ENCODE measurements at places on chromosomes 5 and 9.

DNA sequence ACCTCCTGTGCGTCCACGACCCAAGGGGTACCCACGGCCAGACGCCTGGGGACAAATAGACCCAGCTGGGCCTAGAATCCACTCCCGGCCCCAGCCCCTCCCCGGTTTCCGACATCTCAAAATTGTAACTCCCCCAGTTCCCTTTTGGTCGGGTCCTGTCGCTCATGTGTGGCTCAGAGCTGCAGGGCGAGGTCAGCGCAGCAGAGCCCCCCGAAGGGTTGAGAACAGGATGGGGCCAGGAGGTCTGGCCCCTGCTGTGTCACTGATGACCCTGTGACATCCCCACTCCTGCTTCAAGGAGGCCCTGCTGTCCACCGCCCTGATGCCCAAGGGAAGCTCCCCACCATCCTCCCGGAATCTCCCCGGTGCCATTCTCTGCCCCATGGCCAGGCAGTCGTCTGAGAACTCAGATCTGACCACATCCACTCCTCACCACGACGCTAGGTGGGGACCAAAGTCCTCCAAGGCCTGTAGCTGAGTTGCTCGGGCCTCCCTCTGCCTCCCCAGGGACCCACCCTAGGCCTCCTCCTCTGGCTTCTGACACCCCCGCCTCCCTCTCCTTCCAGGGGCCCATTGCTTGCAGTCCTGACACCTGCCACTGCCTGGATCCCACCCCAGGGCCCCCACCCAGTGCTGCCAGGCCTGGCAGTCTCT lies 3.9 kb downstream of the SLC9A3 start:
- no peak for DNase-seq

- DNase-seq: peak; percentile 3
Measured at GRCh38 chr9:112705768-112706427, 12.0 kb downstream of the INIP start.

GRCh38 chr5:17398866-17399835 lies 98.9 kb upstream of the TAF11L2 start:
- no peak for DNase-seq

DNA sequence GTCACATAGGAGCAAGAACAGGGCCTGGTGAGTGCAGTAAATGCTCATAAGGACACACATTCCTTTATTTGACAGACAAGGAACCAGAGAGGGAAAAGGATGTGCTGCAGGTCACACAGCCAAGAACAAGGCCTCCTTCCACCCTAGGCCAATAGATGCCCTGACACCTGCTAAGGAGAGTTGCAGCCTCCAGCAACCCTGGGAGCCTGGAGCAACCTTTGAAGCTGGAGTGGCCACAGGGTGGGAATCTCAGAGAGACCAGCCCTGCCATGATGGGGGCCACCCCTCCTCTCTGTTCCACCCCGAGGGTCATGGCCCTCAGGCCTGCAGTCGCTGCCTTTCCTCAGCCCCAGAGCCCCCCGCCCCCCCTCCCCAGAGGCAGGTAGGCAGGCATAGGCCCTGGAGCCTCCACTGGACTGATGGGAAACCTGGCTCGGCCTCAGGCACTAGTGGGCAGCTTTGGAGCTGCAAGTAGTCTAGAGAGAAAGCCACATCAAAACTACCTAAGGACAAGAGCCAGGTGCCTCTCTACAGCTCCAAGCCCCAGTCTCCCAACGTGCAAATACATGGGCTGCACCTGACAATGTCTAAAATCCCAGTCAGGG lies 116.1 kb upstream of the SPOCK1 start:
- no peak for DNase-seq

DNA sequence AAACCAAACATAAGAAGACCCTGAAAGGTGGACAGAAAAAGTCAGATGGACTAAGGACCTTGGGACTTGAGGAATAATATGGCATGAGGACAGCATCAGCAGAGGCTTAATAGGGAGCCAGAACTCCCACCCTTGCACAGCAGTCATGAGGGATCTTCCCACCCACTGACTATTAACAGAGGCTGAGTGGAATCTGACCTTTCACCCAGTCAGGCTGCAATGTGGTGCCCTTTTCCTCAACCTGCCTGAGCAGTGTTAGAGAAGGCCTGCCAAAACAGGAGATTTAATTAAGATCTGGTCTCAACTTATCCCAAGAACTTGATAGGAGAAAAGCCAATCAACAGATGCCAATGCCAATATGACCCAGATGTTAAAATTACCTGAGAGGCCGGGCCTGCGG lies 481.9 kb downstream of the KDM4C start:
- DNase-seq: no peak

GRCh38 chr9:134826336-134827285 lies 54.0 kb upstream of the FCN2 start:
- no peak for DNase-seq

GRCh38 chr9:129258124-129258822 lies 80.2 kb upstream of the IER5L start:
- peak; percentile 32 for DNase-seq

DNA sequence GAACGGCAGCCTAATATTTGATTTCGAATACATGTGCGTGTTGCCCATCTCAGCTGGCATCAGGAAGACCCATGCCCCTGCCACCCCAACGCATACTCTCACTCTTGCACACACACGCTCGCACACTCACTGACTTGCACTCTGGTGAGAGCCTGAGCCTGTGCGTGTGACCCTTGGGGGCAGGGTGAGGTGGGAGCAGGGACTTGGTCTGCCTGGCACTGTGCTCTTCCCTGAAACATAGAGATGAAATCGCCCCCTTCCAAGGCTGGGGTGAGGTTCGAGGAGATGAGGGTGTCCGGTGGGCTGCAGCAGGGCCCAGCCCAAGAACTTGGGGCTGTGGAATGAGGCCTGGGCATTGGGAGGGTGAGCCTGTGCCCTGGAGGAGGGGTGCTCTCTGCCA lies 1.2 kb downstream of the LCN9 start:
- DNase-seq: no peak

- DNase-seq: peak; percentile 10
Measured at GRCh38 chr5:136123236-136123768, 9.3 kb upstream of the SMAD5 start.

DNA sequence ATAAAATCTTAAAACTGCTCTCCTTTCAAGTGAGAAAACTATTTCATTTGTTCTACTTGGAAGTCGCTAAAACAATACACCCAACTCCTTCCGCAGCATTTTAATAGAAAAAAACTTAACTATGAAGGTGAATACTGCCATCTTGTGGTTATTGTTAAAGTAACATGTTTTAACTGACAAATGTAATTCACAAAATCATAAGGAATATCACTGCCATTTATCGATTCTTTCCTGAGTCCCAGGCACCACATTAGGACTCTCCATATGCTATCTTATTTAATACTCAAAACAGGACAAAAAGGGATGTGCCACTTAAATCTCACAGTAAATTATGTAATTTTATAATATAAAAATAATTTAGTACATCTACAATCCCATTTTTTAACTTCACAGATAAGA lies 130.5 kb upstream of the ITGA1 start:
- DNase-seq: peak; percentile 7

- no peak for DNase-seq
Measured at GRCh38 chr5:83590966-83591365, 119.4 kb downstream of the VCAN start.

- DNase-seq: no peak
Measured at GRCh38 chr9:86670076-86670475, 277.2 kb downstream of the GAS1 start.

- DNase-seq: no peak
Measured at GRCh38 chr5:96546120-96546519, 113.1 kb upstream of the PCSK1 start.

DNA sequence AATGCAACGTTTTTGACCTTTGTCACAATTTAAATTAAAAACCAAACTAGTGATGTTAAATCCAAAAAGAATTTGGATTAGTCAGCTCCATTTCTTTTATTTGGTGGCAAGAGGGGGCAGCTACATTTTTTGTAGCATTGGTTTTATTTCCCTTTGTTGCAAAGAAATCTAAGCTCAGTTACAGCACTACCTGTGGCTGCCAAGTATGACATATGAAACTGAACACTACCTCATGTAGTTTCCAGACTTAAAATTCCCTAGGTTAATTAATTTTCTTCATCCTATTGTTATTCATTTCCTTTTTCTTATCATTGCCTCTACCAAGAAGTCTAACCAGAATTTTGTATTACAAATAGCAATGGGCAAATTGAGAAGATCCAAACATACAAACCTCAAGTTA lies 393.5 kb downstream of the BRINP1 start:
- DNase-seq: no peak

- no peak for DNase-seq
Measured at GRCh38 chr5:154251529-154251928, 61.0 kb downstream of the GALNT10 start.

DNA sequence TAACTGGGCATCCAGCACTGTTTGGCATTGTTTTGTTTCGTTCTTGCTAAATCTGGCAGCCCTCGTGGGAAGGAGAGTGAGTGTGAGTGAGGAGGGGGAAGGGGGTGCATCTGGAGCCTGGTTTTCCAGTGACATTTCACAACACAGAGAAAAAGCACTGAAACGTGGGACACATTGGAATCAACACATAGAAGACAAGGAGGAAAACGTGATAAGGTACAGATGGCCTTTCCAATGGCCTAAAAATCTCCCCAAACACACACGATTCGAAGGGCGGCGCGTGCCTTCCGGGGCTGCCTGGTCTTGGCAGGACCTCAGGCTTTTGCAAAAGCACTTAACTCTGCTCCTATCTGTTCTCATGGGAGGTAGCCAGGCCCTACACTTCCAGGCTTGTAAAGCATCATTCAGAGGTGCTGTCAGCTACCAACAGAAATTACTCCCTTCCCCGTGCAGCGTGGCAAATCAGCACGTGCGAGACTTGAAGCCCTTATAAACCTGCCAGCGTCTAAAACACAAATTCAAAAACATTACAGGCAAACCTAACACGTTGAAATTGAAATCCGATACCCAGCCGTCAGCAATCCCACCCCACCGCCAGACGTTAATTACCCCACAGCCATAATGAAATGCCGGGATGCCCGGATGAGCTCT lies 129.4 kb downstream of the OLFM1 start:
- no peak for DNase-seq

GRCh38 chr9:70580606-70581195 lies 166.2 kb upstream of the KLF9 start:
- no peak for DNase-seq

- peak; percentile 14 for DNase-seq
Measured at GRCh38 chr9:126301985-126302603, 24.5 kb upstream of the MVB12B start.
